ENCODE measurements at places on chromosomes 6 and 20. TPM values are rescaled to one million over a fixed set of nuclear protein-coding genes. Genes with fewer than 3 reads are reported as not detected.

NUDT3 gene
- 12.4 TPM for total RNA-seq

GGTLC1 gene
- not detected for total RNA-seq

LTB gene
- 585 TPM for total RNA-seq

MLIP gene
- not detected for total RNA-seq

SPAG4 gene
- total RNA-seq, result 1.9 TPM

KIAA1586 gene
- 13.9 TPM for total RNA-seq

SLC22A2 gene
- total RNA-seq, result not detected

LRRN4 gene
- not detected for total RNA-seq

TSHZ2 gene
- total RNA-seq, result 9.2 TPM

ENTPD6 gene
- 45.6 TPM for total RNA-seq

VGLL2 gene
- total RNA-seq, result not detected

SYCP2L gene
- total RNA-seq, result 0.25 TPM

WFDC6 gene
- not detected for total RNA-seq

SLC22A16 gene
- total RNA-seq, result not detected

ADGRF5 gene
- not detected for total RNA-seq

- DNase-seq, result no peak
Measured at GRCh38 chr6:35931120-35931561, 10.2 kb upstream of the SRPK1 start.

GRCh38 chr6:162100096-162100495 lies 627.5 kb downstream of the PRKN start:
- no peak for DNase-seq

DNA sequence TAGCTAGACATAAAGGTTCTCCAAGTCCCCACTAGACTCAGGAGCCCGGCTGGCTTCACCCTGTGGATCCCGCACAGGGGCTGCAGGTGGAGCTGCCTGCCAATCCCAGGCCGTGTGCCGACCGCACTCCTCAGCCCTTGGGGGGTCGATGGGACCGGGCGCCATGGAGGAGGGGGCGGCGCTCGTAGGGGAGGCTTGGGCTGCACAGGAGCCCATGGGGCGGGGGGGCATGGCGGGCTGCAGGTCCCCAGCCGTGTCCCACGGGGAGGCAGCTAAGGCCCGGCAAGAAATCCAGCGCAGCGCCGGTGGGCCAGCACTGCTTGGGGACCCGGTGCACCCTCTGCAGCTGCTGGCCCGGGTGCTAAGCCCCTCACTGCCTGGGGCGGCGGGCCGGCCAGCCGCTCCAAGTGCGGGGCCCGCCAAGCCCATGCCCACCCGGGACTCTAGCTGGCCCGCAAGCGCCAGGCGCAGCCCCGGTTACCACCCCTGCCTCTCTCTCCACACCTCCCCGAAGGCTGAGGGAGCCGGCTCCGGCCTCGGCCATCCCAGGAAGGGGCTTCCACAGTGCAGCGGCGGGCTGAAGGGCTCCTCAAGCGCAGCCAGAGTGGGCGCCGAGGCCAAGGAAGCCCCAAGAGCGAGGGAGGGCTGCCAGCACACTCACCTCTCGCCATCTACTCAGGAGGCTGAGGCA lies 26.5 kb upstream of the ID1 start:
- DNase-seq, result no peak

GRCh38 chr6:15473741-15474161 lies 189.1 kb downstream of the DTNBP1 start:
- DNase-seq, result no peak

DNA sequence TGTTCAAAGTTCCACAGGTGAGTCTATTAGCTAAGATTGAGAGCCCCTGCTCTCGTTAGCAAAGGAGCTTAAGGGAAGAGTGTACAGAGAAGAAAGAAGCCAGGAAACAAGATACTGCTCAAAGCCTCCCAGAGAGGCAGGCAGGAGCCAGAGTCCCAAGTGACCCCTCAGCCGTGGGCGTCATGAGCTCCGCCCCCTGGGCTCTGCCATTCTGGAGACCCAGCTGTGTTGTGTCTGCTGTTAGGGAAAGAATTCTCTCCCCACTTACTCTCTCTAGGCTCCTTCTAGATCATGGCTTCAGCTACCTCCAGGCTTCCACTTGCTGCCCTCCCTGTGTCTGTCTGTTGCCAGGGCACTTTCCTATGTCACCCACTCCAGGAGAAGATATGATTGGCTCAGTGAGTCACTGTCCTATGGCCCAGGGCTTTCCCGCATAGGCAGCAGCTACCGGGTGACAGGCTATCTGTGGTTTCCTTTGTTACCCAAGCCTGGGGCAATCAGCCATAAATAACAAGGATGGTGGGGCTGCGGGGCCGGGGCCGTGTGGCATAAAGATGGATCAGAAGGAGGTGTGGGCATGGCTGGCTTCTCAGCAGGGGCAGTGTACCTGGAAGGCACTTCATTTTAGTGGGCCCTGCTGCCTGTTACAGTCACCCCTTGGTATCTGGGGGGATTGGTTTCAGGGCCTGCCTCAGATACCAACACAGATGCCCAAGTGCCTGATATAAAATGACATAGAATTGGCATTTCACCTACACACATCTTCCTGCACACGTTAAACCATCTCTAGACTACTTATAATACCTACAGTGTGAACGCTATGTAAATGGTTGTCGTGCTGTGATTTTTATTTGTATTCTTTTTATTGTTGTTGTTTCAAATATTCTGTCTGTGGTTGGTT lies 118.9 kb downstream of the ARMC2 start:
- DNase-seq, result no peak

DNA sequence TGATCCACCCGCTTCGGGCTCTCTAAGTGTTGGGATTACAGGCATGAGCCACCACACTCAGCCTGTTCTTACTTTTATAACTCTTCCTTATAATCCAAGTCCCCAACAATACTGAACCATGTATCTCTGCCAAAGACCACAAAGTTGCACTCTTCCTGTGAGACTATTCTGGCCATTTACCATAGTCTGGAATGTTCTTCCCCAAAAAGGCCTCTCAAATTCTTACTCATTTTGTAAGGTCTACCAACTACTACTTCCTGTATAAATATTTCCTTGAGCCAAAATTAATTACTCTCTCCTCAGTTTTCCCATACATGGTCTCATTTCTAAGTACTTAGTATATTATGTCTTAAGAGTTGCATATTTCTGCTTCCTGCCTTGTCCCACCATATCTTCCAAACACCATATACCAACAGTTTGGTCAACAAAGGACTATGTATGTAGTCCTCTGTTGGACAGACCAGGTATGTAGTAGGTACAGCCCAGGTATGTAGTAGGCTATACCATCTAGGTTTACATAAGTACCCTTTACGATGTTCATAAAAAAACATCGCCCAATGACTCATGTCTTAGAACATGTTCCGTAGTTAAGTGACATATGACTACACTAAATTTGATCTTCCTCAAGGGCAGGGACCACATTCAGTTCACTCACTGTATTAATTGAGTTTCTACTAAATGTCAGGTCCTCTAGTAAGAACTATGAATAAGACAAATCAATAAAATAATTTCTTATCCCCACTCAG lies 22.0 kb downstream of the RANBP9 start:
- no peak for DNase-seq

DNA sequence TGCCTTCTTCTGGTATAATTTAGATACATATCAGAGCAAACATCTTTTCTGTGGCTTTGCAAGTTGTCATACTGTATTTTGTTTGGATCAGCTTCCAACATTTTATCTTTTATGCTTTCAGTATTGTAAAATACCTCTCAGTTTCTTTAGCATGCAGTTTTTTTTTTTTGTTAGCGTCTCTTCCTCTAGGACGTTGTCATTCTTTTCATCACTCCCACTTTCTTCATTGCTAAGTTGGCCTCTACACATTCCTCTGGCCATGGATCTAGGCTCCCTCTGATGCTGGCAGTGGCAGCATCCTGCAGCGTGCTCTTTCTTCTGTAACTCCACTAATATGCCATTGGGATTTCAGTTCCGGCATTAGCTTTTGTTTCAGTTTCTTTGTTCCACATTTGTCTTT lies 21.7 kb downstream of the RPRD1B start:
- DNase-seq, result no peak

DNA sequence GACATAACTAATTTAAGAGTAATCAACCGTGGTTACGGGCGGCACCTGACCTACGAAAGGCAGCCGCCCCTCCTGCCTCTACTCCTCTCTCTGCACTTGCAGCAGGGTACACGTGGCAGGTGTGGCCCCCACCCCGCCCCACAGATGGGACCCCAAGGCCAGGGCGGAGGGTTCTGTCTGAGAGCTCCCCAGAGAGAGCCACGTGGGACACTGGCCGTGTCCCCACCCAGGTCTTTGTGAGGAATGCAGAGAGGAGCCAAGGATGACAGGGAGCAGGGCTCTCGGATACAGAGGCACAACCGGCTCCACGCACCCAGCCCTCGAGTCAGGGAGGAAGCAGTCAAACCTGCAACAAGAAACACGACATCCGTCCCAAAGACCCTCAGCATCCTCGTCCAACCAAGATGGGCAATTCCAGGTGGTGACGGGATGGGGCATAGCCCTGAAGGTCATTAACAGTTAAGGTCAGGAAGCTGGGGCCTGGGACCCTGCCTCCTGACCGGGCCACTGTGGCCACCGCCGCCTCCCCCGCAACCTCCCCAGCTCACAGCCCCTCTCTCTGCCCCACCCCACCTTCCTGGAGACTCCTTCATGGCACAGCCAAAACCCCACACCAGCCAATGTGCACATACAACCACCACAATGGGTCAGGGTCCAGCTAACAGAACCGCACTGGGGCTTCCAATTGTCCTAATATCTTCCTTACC lies 47.1 kb downstream of the TAF4 start:
- no peak for DNase-seq

DNA sequence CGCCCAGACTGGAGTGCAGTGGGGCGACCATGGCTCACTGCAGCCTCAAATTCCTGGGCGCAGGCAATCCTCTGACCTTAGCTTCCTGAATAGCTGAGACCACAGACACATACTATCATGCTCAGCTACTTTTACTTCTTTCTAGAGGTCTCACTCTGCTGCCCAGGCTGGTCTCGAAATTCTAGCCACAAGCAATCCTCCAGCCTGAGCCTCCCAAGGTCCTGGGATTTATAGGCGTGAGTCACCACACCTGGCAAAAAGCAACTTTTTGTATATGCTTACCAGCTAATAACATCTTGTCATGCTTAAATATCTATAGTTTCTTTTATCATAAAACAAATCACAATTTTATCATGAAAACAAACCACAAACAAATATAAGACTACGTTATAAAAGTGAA lies 23.0 kb downstream of the RNASET2 start:
- no peak for DNase-seq

GRCh38 chr6:140040396-140040795 lies 665.9 kb upstream of the CITED2 start:
- DNase-seq, result no peak

DNA sequence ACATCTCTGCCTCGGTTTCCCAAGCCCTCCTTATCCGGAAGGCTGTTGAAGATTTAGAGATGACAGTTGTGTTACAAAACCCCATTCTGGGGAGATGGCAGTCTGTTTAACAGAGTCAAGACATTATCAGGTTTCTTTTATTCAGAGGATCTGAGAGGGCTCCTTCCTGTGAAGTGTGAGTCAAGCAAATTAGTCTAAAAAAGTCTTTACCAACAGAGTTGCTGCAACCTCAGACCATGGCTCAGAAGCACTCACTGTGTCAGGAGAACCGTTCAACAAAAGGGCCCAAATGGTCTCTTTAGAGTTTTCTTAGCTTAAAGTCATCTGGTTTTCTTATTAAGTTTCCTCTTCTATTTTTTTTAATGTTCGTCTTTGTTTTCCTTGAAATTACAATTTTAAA lies 717.8 kb downstream of the EPM2A start:
- no peak for DNase-seq

- DNase-seq, result no peak
Measured at GRCh38 chr6:156189195-156189594, 588.0 kb upstream of the ARID1B start.

DNA sequence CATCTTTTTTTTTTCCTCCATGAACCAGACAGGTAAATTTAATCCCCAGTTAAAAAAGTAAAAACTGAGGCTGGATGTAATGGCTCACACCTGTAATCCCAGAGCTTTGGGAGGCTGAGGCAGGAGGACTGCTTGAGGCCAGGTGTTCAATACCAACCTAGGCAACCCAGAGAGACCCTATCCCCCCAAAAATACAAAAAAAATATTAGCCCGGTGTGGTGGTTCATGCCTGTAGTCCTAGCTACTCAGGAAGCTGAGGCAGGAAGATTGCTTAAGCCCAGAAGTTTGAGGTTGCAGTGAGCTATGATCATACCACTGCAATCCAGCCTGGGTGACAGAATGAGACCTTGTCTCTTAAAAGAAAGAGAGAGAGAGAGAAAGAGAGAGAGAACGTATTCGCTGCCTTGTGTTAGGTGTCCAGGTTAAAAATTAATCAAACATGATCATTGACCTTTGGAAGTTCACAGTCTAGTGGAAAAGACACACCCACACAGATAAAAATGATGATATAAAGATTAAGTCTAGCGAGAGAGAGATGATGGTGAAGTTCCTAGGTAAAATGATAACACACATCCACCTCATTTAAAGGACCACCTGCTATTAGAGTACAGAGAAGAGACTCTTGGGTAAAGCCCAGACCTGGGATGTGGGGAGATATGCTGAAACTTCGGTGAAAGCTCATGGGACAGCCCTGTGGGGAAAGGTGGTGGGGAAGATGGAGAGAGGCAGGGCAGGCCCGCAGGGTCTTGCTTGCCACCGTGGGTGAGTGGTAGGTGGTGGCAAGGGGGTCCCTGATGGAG lies 4.8 kb upstream of the NHSL1 start:
- DNase-seq, result no peak

DNA sequence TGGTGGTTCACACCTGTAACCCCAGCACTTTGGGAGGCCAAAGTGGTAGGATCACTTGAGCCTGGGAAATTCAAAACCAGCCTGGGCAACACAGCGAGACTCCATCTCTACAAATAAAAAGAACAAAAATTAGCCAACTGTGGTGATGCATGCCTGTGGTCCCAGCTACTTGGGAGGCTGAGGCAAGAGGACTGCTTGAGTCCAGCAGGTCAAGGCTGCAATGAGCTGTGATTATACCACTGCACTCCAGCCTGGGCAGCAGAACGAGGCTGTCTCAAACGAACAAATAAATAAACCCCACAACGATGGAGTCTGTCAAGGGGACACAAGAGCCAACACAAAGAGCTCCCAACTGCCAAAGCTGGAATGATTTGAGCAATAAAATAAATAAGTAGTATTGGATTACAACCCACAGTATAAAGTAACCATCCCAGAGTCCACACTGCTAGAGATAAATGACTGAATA lies 13.5 kb downstream of the ZMYND8 start:
- DNase-seq, result no peak

GRCh38 chr6:167761794-167762258 lies 64.9 kb upstream of the AFDN start:
- no peak for DNase-seq

DNA sequence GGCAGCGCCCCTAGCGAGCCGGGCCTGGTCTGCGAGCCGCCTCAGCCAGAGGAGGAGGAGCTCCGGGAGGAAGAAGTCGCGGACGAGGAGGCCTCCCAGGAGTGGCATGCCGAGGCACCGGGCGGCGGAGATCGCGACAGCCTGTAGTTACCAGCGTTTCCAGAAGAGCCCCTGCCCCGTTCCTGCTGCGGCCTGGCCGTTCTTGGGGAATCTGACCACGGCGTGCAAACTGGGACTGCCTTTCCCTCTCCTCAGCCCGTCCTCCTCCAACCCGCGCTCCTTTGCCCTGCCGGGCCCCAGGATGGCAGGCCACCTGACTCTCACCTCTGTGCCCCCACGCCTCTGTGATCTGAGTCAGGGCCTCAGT lies 802 bp downstream of the HDGFL1 start:
- no peak for DNase-seq

All from activated CD4-positive, alpha-beta T cell treated with anti-CD3 and anti-CD28 coated beads, Interleukin-2, amount 10 ng/mL, durations not matched to agents 7 days and 5 days (primary cell).